ENCODE measurements at places on chromosomes 16 and 17.

GRCh38 chr16:31508706-31509195 lies 560 bp upstream of the RUSF1 start:
- DNase-seq, result no peak

GRCh38 chr17:32569171-32570080 lies 82.6 kb downstream of the CDK5R1 start:
- DNase-seq, result no peak

DNA sequence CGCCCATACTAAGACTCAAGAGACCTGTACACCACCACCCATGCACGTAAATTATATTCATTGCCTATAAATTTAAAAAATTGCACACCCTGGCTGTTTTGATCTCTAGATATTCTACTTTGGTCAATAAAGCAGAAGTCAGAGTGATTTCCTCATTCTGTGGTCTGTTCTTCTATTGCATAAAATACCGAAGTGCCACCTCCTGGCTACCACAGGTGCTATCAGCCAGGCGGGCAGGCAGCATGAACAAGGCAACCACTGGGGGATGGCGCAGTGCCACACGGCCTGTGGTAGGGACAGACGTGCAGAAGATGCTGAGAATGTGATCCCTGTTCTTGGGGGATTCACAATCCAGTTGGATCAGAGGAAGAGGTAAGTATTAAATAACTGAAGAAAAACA lies 122.3 kb downstream of the CDK5R1 start:
- no peak for DNase-seq

- DNase-seq, result no peak
Observed at GRCh38 chr16:474420-475122, 49.1 kb downstream of the RAB11FIP3 start.

DNA sequence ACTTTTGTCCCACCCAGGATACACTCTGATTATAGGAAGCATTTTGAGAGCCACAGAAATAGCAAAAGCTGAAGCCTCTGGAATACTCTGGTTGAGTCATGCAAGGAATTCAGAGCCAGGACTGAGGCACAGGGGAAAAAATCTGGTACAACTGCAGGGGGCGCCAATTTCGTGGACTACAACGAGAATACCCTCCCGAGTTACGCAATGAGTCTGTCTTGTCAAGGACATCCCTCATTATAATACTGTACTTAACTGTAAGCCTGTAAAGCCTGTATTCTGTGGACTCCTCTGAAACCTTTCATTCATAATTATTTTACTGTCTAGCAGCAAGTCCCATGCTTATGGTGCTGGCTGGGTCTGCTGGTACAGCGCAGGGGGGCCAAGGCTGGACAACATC lies 7.8 kb downstream of the HOXB1 start:
- no peak for DNase-seq

DNA sequence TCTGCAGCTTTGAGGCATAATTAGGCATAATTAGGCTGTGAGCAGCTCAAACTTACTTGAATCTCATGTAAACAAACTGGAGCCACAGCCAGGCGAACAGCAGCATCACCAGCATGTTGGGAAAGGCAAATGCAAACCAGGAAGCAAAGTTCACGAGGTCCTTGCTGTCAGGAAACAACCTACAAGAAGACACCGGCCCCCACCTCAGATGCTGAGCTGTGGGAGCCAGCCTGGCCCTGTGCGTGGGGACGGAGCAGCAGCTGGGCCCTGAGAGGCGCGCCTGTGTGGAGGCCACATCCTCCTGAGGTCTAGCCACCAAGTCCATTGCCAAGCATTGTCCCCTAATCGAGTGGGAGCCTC lies 12.2 kb downstream of the SLC13A5 start:
- DNase-seq, result no peak

- no peak for DNase-seq
Observed at GRCh38 chr17:48753794-48754499, 25.4 kb upstream of the HOXB13 start.

DNA sequence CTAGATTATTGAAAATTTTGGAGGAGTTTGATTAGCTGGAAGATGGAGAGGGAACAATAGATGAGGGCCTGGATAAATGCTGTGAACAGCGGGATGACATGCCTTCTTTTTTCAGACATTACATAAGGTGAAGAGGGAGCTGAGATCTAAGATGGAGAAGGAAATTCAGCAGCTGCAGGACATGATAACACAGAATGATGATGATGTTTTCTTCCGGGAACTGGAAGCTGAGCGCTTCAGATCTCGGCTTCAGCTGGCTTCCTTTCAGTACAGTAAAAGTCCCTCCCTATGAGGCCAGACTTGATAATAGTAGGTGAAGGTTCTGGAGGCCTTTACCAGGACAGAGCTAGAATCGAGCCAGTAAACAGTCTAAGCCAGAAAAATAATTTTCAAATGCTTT lies 30.7 kb downstream of the CEP95 start:
- no peak for DNase-seq

DNA sequence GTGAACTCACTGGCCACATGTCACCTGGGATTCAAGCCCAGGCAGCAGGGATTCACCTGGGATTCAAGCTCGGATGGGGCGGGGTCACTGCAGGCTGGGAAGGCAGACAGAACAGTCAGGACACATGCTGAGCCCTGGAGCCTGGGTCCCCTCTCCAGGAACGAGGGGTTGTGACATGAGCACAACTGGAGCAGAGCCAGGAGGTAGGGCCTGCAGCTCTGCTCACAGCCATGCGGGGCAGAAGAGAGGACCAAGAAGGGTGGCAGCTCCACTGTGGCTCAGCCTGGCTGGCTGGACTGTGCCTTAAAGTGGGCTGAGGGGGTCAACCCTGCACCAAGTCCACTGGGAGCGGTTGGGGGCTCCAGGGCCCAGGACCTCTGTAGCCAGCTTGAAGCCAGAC lies 150.1 kb downstream of the RAB11FIP4 start:
- no peak for DNase-seq

DNA sequence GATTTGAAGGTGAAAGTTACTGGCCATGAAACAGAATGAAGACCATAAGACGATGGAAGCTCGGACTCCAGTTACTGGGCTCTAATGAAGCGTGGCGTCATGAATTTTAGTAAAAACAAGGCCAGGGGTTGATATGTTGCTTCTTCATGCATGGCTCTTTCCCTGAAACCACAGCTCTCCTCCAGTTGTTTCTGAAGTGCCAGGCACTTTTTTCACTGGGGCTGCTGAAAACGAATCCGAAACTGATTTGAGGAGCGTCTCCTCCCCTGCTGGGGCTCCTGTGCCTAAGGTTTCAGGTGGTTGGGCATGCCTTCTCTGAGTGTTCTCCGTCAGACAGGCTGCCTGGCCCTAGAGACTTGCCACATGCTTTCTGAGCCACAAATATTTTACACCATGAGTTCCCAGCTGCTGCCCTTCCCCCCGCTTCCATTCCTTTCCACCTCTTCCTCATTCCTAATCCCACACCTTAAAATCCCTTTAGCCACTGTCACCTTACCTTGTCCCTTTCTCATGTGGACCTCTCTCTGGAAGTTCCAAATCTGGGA lies 3.7 kb upstream of the MYL4 start:
- DNase-seq, result no peak

DNA sequence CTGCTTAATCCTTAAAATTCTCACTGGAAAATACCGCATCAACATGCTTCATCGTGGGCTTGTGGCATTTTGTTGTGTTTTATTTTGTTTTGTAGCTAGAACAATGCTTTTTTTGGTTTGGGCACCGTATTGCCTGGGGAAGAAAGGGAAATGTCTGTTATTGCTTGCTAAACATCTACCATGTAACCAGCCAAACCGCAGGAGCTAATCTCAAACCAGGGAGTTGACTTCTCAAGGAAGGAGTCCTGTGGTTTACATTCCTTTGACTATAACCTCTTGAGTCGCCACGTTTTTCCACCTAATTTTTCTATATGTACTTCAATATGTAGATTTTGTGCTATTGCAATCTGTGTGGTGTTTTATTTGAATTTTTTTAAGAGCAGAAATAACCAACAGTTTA lies 593.5 kb upstream of the SOX9 start:
- DNase-seq, result no peak

DNA sequence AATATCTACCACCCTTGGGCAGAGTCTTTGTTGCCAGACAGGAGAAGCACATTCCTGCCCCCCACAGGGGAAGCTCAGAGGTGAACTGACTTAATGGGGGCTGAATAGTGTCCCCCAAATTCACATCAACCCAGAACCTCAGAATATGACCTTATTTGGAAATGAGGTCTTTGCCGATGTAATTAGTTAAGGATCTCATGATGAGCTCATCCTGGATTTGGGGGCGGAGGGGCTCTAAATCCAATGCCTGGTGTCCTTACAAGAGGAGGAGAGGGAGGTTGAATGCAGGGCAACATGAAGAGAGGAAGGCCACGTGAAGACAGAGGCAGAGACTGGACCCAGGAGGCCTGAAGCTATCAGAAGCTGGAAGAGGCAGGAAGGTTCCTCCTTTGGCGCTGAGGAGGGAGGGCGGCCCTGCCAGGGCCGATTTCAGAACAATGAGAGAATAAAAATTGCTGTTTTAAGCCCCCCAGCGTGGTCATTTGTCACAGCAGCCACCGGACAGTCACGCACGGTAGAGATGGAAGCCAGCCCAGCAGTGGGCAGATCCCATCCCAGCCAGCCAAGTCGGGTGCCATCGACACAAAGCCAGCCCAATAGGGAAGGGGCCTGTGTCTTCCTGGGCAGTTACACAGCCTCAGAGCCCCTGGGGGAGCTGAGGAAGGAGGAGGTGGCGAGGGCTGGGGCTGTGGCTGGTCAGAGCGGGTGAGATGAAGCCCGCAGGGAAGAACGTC lies 21.3 kb downstream of the C16orf74 start:
- DNase-seq, result no peak

GRCh38 chr17:28684963-28685362 lies 23.0 kb downstream of the SUPT6H start:
- DNase-seq, result no peak

GRCh38 chr17:81071761-81072741 lies 37.1 kb downstream of the BAIAP2 start:
- no peak for DNase-seq

GRCh38 chr17:51170736-51171135 lies 4.5 kb downstream of the NME2 start:
- DNase-seq, result no peak

- no peak for DNase-seq
Observed at GRCh38 chr16:88357317-88358022, 25.3 kb upstream of the ZNF469 start.

DNA sequence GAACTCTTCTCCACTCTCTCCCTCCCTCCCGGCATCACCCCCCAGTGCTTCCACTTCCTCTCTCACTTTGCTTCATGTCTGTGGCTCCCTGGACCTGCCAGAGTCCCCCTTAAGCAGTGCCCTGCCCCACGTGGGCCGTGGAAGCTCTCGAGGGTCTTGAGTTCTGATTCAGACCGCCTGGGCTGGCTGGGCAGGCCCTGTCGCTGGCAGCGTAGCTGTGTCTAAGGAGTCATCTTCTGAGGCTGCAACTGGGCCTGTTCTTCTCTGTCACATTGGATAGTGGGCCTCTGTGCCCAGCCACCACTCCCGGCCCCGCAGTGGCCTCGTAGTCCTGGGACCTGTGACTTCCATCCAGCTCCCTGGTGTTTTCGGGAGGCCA lies 30.7 kb downstream of the MNT start:
- no peak for DNase-seq

- no peak for DNase-seq
Observed at GRCh38 chr16:11679250-11679649, 11.0 kb downstream of the SNN start.

DNA sequence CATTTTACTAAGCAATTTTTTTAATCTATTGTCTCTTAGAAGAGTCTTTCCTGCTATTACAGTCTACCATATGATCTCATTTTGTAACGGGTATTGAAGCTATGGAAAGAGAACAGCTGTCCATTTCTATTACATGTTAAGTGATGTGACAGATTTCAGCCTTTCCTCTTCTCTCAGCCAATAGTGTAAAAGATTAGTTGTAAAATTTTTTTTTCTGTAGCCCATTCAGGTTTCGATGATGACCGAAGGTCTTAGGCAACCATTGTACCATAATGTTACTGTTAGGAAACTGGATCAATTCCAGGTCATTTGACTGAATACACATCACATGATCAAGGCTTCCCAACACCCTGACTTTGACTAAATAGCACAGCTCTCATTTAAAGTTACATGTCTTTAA lies 147.6 kb upstream of the HLF start:
- no peak for DNase-seq

- DNase-seq, result no peak
Observed at GRCh38 chr17:80732268-80732667, 187.6 kb downstream of the RPTOR start.

DNA sequence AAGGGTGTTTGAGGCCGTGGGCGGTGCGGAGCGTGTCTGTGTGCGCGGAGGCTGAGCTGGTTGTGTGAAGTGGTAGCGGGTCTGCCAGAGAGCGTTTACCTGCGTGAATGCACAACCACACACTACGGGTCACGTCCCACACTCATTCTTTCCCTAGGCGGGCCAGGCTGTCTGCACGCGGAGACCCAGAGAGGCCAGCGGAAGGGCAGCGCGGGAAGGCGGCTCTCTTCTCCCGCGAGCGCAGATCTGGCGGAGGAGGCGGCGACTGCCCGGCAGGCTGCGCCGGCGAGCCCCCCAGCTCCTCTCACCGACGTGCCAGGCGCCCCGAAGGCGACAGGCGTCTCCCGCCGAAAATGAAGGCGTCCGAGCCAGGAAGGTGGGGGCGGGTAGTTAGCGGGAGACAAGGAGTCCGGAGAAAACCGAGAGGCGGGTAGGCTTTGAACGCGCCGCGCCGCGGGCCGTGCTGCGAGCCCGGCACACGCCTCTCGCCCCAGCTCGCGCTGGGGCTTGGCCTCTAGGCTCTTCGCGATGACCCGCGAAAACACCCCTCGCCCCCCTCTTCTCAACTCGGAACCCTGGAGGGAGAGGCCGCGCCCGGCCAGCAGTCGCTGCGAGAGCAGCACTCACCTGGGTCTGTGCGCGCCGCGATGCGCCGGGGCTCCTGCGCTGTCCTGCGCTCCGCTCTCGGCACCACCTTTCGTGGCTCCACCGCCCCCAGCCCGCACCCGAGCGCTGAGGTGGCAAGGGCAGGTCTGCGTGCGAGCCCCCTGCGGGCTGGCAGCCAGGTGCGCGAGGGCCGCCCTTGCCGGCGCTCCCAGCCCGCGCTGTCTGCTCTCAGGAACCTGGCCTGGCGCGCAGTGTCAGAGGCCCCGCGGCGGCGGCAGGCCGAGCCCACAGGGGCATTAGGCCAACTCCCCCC lies 2.0 kb upstream of the FOXF1 start:
- no peak for DNase-seq

DNA sequence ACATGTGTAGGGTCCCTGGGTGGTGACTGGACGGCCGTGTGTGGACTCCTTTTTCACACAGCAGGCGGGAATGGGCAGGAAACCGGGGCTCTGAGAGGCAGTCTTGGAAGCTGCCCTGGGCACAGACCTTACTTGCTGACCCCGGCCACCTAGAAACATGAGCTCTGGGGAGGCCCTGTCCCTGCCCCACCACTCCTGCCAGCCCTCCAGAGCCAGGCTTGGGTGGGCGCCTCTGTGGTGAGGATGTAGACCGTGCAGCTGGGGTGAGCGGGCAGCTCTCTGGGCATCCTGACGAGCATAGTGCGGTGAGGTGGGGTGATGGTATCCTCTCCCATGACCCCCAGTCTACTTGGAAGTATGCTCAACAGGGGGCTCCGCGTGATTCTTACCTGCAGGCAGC lies 121.3 kb downstream of the RAB11FIP4 start:
- no peak for DNase-seq

DNA sequence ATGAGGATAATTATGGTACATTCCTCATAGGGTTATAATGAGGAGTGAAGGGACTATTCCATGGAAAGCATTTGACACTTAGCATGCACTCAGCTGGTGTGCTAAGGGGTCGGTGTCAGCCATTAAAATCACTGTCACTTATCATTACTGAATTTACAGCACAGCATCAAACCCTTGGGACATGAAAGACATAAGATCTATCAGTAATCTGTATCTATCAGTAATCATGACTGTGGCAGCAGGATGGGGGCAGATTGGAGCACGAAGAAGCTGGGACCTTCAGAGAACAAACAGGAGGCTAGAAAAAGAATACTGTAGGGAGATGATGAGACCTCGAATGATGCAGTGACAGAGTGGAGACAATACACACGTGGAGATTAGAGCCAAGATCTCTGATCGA lies 73.5 kb upstream of the CLEC3A start:
- no peak for DNase-seq

All from NCI-H446 treated with DMSO at 0.1 percent for 48 hours (cell line).